ENCODE measurements at places on chromosomes 11 and 22. TPM values are rescaled to one million over a fixed set of nuclear protein-coding genes. Genes with fewer than 3 reads are reported as not detected.

DNA sequence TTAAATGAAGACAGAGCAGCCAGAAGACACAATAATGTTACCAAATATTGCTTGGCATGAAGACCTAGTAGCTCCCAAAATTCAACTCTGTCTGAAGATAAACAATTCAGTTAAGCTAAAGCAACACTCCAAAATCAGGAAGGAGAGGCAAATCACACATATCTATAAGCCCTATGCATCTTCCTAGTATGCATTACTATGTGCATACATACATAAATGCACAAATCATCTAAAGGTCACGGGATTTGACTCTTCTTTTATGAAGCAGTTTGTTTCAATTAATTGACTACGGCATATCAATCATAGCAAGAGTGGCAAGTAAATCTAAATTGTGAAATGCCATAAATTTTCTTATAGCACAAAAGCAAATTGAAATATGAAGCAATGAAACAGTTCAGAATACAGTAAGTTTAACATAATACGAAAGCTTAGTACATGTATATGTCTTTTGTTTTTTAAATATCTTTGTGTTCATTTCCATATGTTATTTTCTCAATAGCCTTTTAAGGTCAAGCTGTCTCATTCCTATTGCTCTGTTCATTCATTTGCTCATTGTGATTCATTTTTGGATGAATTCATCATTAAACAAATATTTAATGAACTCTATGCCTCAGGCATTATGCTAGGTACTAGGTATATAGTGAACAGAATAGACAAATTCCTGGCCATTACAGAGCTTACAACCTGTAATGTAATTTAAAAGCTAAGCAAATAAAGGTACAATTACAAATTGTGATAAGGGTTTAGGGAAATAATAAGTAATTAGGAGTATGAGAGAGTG, 540.5 kb downstream of the DLG2 start:
- DNase-seq, result no peak

- no peak for DNase-seq
These were observed 17.5 kb upstream of the FOLR1 start for GRCh38 chr11:72174302-72175070.

- peak; percentile 95 for DNase-seq
These were observed at the start of gene ADSL for GRCh38 chr22:40346185-40347118. ADSL (plus strand) TSS chr22:40346500; CDS start chr22:40346559, 59 bp downstream.

DNA sequence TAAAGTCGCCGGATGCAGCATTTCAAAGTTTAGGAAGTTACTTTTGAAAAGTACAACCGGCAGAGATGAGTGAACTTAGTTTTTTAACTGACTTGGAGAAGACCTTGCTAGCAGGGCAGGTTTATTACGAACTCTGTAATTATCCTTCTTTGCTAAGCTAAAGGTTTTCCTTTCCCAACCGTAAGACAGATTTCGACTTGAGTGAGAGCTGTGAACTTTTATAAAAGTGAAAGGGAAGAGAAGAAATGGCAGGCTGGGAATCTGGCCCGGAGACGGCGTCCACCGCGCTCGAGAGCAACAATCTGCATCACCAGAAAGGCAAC, 659 bp upstream of the TEAD1 start:
- DNase-seq, result no peak

GRCh38 chr11:20159466-20160381, 551 bp downstream of the DBX1 start:
- no peak for DNase-seq

GRCh38 chr22:17237038-17237668, 17.9 kb upstream of the ADA2 start:
- DNase-seq, result no peak

PATE4 gene
- total RNA-seq, result not detected

DDI1 gene
- total RNA-seq, result not detected

LZTR1 gene
- 50.8 TPM for total RNA-seq

Measured in cardiac muscle cell (in vitro differentiated cells and primary cell).